CD8-positive, alpha-beta memory T cell (primary cell): ENCODE measurements at places on chromosomes 11 and 22.

DNA sequence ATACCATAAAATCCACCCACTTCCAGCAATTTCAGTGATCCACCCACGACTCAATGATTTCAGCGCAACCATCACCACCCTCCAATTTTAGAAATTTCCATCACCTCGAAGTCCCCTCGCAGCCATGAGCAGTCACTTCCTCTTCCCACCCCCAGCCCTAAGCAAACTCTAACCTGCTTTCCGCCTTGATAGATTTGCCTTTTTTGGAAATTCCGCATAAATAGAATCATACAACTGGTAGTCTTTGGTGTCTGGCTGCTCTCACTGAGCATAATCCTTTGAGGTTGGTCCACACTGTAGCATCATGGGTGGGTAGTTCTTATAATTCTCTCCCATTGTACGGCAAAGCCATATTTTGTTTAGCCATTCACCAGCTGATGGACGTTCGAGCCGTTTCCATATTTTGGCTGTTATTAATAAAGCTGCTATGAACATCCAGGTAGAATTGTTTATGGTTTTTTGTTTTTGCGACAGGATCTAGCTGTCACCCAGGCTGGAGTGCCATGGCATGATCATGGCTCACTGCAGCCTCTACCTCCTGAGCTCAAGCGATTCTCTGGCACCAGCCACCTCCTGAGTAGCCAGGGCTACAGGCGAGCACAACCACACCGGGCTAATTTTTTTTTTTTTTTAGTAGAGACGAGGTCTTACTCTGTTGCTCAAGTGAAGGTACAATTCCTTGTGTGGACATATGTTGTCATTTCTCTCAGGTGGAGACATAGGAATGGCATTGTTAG, 16.0 kb downstream of the PIM3 start:
- DNase-seq: peak; percentile 53

GRCh38 chr11:67632175-67632981, 2.6 kb upstream of the NUDT8 start:
- DNase-seq: no peak

- DNase-seq: no peak
These were observed 1075.9 kb downstream of the BRD1 start for GRCh38 chr22:48751539-48752437.

GRCh38 chr11:63560506-63561180, 2.5 kb downstream of the PLAAT2 start:
- DNase-seq: no peak

- no peak for DNase-seq
These were observed 703.3 kb upstream of the CCDC179 start for GRCh38 chr11:23563591-23563990.

DNA sequence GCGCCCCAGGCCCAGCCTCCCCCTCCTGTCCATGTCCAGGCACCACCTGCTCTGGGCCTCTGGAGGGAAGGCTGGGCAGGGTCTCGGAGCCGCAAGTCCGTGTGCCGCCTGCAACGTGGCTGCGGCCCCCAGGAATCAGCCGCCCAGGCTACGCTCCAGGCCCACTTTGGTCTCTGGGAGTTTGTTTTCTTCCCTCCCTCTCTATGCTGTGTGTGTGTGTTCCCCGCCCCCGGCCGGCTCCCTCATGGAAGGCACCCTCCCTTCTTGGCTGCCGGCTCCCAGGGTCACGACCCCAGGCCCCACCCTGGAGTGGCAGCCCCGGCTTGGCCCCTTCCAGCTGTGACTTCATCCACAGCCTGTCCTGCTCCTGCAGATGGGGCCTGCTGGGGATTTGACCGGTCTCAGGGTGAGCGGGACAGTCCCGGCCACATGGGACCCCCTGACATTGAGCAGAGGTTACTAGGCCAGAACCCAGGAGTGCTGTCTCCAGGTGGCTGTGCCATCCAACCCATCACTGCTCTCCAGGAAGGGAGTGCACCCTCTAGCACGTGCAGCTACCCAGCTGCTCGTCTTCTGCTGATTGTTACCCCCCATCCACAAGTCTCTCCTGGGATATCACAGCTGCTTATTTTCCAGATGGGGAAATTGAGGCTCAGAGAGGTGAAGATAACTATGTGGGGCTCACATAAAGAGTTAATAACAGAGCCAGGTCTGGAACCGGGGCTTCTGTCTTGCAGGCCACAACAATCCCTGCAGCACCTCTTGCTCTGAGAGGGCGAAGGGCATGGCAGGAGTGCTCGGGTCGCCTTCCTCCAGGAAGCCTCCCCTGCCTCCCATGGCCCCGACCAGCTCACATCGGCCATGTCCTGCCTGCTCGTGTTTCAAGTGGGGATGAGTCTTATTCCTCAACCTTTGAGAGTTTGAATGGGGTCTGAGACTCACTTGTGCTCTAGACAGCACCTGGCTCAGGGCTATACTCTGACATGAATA, 2.8 kb upstream of the LIF start:
- no peak for DNase-seq

DNA sequence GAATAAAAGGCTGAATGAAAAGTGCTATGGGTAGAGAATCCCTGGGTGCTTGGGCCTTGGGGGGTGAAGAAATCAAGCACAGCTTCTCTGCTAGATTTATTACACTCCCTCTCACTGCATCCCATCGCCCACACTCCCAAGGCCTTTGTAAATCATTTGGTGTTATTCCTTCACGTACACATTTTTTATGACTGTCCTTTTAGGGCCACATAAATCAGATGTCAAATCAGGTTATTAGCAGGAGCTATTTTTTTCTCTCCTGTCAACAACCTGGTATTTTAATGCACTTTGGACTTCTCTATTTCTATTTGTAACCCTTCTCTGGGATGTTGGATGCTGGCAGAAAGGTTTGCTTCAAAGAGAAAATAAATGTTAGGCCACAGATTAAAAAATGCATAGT, 408.8 kb downstream of the INSC start:
- no peak for DNase-seq

DNA sequence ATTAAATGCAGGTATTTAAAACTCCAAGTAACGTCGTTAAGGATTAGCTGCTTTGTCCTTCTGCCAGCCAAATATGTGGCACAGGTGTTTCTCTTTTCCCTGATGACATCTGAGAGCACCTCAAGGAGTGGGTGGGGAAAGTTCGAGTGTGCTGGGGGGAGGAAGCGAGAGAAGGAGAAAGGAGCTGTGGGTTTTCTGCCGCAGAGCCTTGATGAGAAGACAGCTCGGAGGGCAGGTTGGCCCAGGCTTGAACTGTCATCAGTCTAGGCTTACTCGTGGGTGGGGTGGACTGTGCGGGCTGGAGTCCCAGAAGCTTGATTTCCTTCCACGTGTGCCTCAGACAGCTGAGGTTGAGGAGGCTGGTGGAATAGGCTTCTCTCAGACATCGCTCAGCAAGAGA, 15.2 kb upstream of the SORL1-AS1 start:
- DNase-seq: peak; percentile 71
